ENCODE measurements at places on chromosomes 5 and 9.

- DNase-seq, result no peak
Measured at GRCh38 chr5:125812651-125813050, 610.6 kb upstream of the GRAMD2B start.

GRCh38 chr5:148820461-148821395, 5.7 kb upstream of the ADRB2 start:
- DNase-seq, result no peak

DNA sequence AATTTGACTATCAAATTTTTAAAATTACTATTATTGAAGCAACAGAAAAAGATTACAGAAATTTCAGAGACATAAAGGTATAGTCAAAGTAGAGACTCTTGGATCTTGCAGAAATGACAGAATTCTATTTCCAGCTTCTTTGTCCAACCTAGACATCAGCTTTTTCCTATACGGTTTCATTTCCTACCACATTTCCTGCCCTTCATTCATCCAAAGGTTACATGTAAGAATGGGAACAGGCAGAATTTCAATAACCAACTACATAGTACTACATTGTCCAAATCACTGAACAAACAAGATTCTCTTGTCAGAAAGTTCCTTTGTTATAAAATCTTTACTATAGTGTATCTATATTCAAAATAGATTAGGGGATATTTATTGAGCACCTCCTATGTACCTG, 124.9 kb downstream of the FANCC start:
- DNase-seq, result no peak

- DNase-seq, result no peak
Measured at GRCh38 chr9:9938432-9938831, 674.4 kb downstream of the PTPRD start.

GRCh38 chr5:76524101-76524835, 98.9 kb downstream of the F2RL2 start:
- no peak for DNase-seq

GRCh38 chr9:78064075-78064474, 32.5 kb upstream of the GNAQ start:
- no peak for DNase-seq

DNA sequence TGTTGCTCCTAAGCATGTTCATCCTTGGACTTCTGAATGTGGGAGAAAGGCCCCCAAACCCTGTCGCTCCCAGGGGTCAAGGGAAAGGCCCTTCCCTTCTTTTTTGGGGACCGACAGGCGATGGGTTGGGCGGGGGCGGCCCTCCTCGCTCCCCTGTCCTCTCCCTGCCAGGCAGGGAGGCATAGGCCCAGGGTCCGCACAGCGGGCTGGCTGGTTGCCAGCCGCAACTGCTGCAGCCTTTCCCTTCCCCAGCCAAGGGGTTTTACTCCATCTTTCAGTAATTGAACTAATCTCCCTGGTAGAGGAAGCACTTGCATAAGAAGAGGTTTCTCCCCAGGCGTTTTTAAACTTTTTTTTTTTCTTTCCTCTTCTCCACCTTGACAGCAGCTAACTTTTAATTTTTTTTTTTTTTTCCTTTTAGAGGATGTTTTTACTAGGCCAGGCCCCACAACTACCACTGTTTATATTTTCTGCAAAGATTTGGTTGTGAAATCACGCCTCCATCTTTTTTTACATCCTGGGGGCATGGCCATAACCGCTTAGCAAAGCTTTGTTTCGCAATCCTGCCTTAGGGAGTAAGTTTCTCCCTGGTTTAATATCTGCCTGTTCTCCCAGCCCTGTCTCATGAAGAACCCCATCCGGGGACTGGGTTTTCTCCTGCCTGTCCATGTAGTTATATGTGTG, 216.9 kb upstream of the ZNF608 start:
- no peak for DNase-seq

- no peak for DNase-seq
Measured at GRCh38 chr5:98365126-98365525, 408.3 kb upstream of the RGMB start.

DNA sequence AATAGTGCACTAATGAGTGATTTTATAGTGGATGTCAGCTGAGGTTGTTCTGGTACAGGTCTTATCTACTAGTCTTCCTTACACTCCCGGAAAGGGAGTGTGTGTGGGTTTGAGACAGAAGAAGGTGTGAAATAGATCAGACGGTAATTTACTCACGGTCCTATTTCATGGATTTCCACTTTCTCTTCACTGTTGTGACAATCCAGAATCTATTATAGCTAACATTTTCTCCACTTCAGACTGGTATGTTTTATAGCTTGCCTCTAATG, 7.0 kb upstream of the C9 start:
- DNase-seq, result no peak

DNA sequence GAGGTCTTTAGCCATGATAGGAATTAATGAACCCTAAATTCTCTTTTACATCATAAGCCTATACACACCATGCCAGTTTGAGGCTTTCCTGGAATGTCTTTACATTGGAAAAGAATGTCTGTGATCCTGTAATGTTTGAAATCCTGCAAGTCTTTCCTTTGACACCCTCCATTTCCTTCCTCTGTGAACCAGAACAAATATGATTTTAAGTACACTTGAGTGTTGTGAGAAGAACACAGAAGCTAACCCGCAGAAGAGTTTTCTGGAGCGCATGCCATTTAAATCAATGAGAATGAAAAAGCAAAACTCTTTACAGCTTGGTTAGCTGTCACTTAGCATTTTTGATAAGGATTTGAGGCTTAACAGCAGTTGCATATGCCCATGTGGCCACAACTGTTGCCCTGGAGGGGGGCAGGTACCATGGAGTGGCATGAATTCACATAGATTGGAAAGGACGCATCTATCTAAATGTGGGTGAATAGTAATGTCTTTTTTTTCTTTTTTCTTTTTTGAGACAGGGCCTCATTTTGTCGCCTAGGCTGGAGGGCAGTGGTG, 372.6 kb downstream of the KDM4C start:
- no peak for DNase-seq

- no peak for DNase-seq
Measured at GRCh38 chr9:86685556-86685955, 261.8 kb downstream of the GAS1 start.

- no peak for DNase-seq
Measured at GRCh38 chr9:105457560-105458294, 9.9 kb downstream of the FSD1L start.

DNA sequence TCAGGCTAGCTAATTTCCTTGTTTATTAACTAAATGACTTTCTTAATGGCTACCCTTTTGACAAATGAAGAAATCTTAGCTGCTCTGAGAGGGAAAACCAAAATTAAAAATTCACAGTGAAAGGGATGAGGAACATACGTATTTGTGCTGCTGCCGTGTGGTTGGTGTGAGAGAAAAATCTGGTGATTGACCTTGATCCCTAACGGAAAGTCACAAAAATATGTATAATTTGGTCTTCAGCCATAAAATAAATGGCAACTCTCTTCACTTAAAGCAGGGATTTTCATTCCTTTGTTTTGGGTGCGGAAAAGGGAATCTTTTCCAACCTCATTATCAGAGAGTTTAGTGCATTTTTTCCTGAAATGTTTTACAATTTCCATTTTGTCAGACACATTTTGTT, 40.4 kb downstream of the PAM start:
- DNase-seq, result no peak
